ENCODE measurements at places on chromosomes 7 and 10.

- DNase-seq = no peak
Measured at GRCh38 chr10:64368298-64368697, 847.1 kb downstream of the REEP3 start.

DNA sequence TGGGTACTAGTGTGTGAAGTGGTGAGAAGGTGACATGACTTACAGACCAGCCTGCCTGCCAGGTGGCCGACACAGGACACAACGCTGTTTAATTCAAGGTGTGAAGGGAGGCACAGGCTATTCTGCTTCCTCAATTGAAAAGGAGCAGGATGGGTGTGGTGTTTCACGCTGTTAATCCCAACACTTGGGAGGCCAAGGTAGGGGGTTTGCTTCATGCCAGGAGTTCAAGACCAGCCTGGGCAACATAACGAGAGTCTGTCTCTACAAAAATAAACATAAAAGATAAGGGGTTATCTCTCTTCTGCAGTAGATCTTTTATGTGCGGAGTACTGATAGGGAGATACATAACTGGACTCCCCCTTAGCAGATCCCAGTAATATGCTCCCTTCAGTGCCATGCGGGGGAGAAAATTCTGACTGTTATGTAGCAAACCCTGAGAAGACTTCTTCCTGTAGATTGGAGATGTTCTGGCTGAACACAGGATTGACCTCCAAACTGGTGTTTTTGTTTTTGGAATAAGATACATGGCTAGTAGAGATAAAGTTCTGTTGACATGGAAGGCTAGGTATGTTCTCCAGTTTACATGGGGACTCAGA lies 63.2 kb downstream of the CCNY start:
- DNase-seq = no peak

GRCh38 chr7:55199418-55199817 lies 165.7 kb upstream of the LANCL2 start:
- DNase-seq = no peak

- DNase-seq = no peak
Measured at GRCh38 chr7:142901426-142902259, 16.1 kb upstream of the TRPV6 start.

GRCh38 chr10:70271996-70272924 lies 11.5 kb downstream of the NPFFR1 start:
- DNase-seq = no peak

DNA sequence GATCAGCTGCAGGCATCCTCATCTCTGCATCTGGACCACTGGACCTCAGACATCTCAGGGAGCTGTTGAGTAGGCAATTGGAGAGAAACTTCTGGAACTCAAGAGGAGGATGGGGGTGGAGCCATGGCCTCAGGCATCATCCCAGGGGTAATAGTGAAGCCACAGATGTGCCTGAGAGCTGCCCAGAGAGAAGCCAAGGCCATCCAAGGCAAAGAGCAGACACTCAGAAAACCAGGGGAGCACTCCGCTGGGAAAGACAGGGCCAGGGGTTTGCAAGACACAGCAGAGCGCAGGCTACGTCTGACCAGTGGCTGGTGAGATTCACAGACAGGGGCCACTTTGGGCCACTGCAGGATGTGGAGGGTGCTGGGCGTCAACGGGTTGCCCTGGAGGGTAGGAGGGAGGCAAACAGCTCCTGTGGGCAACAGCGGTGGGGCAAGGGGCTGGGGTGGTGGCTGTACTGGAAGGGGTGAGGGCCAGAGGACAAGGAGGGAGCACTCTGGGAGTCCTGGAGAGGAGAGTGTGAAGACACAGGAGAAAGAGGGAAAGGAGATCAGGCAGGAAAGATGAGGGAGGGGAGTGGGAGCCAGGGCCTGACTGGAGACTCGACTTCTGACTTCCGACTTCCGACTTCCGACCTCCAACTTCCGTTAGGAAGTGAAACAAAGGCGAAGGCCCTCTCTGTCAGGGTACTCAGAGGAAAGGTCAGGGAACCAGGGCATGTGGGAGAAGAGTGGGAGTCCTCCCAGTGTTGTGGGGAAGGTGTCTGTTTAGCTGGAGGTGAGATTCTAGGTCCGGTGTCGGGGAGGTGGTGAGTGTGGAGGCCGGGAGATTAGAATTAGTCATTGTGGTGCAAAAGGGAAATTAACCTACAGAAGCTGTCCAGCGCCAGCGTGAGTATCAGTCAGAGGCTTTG lies 69.7 kb upstream of the ANTXRL start:
- no peak for DNase-seq

DNA sequence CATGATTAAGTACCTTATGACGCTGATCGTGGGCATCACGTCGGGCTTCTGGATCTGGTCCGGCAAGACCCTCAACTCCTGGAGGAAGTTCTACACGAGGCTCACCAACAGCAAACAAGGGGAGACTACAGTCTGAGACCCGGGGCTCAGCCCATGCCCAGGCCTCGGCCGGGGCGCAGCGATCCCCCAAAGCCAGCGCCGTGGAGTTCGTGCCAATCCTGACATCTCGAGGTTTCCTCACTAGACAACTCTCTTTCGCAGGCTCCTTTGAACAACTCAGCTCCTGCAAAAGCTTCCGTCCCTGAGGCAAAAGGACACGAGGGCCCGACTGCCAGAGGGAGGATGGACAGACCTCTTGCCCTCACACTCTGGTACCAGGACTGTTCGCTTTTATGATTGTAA lies 2.5 kb downstream of the FZD1 start:
- DNase-seq = no peak

DNA sequence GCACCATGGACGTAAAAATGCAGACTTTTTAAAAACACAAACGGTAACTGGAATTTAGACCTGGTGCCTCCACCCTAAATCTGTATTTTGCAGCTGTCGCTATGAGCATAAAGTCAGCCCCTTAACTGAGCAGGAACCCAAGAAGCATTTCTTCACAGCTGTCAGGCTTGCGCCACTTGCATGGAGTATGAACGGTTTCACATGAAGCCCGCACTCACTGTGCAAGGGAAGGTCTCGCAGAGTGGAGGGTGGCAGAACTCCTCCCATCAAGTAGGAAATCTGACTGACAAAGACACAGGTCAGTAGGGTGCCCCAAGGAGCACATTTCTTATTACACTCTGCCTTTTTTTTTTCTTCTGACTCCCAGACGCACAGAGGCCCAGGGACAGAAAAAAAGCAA lies 58.5 kb downstream of the ELMO1 start:
- no peak for DNase-seq

DNA sequence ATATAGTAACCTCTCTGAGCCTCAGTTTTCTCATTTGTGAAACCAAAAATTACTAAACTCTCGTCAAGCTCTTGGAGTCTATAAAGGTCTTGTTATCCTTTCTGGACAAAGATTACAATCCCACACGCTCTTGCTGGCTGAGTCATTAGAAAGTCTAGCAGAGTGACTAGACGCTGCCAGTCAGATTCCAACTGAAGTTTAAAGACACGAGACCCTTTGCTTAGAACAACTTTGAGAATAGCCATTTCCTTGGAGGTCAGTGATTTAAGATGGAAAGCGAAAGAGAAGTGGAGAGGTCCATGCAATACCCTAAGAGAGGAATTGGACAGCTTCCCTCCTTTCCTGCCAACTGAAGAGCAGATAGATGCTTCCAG lies 119.5 kb downstream of the APBB1IP start:
- DNase-seq = no peak

DNA sequence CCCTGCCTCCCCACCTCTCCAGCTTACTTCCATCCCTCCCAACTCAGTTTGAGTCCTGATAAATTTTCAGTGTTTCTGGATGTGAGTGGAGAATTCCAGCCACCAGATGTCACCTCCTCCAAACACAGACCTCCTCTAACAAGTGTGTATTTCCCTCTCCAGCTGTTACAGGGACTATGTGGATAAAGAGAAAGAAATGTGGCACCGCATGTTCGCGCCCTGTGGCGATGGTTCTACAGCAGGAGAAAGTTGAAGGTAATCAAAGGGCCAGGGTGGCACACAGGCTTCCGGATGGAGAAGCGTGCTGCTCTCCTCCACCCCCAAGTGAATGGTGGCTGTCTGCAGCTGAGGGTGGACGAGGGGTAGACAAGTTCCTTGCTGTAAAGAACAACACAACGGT lies 14.7 kb downstream of the FKBP6 start:
- DNase-seq = no peak

DNA sequence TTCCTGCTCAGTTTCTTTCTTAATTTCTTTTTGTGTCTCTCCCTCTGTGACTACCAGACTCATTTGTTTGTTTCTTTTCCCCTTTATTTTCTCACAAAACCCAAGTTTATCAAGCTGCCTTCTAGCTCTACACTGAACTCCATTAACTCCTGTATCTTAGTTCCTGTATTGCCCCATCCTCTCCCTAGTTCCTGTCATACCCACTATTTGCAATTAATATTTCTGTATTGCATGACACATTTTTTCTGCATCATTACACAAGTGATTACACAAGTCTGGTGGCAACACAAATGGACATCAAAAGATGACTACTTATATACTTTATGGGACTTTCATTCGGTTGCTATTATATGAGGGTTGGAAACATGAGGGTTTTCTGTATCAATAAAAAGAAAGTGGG lies 26.9 kb upstream of the OR9A4 start:
- no peak for DNase-seq

- peak; percentile 58 for DNase-seq
Measured at GRCh38 chr7:129989466-129989865, 36.7 kb upstream of the UBE2H start.

- DNase-seq = no peak
Measured at GRCh38 chr10:13376297-13376696, 28.2 kb upstream of the SEPHS1 start.

DNA sequence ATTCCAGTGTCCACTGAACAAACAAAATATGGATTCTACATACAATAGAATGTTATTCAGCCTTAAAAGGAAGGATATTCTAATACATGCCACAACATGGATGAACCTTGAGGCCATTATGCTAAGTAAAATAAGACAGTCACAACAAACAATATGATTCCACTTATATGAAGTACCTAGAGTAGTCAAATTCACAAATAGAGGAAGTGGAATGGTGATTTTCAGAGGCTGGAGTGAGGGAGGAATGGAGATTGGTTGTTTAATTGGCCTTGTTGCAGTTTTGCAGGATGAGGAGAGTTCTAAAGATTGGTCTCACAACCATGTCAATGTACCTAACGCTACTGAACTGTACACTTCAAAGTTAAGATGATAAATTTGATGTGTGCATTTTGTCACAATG lies 119.6 kb downstream of the CHN2 start:
- DNase-seq = no peak

DNA sequence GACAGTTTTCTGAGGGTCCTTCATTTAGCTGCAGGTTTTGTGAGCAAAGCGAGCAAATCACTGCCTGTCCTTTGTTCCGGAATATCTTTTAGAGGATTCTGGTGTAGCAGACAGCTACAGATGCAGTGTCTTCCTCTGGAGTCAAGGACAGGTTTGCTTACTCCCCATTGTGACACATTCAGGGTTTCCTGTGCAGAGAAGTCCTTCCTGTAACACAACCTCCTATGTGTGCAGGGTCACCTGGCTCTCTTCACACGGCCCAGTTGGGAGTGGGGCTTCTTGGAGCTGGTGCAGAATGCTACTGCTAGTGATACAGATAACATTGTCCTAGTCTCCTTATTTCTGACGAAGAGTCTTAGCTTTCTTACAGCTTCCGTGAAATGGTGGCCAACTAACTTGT lies 47.9 kb downstream of the RBM33 start:
- no peak for DNase-seq

DNA sequence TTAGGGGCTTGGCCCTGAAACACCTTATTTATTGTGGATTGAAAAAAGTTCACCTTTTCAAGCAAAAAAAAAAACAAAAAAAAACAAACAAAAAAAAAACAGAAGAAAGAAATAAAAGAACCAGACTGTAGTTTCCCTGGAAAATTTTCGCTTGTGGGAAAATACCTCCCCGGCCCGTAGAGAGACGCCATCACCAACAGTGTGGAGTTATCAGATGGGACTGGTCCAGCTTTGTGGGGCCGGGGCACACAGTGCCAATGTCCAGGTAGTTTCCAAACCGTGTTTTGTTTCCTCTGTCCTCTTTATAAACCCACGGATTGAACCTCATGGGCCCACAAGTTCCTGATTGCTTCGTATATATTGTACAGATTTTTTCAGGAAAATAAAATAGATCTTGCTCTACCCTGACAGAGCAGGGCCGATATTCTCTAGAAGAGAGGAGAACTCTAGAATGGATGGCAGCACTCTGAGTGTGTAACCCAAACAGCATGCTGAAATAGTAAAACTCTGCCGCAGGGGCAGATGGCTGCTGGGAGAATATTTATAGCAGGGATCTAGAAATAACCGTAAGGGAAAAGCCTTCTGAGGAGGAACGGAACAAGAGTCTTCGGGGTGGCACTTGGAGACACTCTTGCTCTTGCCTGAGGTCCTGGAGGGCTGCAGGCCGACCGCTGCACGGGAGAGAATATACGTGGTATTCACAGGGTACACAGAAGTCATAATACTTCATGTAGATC lies 241.0 kb downstream of the FRMD4A start:
- DNase-seq = no peak

GRCh38 chr7:37482953-37483352 lies 34.3 kb upstream of the ELMO1 start:
- no peak for DNase-seq

GRCh38 chr10:123995461-123996131 lies 97.8 kb downstream of the CHST15 start:
- no peak for DNase-seq

DNA sequence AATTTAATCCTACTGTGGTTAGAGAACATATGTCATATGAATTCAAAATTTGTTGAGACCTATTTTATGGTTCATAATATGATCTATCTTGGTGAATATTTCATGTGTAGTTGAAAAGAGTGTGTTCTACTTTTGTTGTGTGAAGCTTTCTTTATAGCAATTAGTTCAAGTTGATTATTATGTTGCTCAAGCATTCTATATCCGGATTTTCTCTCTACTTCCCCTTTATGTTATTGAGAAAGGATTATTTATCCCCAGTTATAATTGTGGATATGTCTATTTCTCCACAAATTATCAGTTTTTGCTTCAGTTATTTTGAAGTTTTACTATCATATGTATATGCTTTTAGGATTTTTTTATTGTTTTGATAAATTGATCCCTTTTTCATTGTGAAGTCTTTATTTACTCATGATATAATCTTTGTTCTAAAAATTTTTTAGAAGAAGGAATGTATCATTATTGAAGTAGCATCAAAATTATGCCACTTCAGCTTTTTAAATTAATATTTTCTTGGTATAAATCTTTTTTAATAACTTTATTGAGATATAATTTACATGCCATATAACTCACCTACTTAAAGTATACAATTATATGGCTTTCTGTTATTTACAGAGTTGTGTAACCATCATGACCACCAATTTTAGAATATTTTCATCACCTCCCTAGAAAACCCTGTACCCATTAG lies 12.0 kb upstream of the MEST start:
- no peak for DNase-seq

DNA sequence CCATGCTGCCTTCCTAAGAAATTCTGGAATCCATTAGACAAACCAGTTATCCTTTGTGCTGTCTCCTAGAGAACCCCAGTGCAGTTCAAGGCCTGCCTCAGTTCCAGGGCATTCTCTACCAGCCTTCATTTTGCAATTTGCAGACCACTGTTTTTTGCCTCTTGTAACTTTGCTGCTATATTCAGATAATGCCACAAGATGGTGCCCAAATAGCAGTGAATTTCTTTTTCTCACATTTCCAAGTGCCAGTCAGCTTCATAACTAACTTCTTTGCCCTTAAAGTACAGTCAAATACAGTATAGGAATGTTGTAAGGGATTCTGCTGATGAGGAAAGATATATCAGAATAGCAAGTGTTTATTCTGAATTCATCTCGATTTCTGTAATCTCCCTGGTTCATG lies 25.2 kb downstream of the LOXL4 start:
- no peak for DNase-seq

Measured in stimulated activated CD4-positive, alpha-beta T cell treated with anti-CD3 and anti-CD28 coated beads, Interleukin-4, amount 100 ng/mL, for 1 hour (primary cell).